ENCODE measurements at places on chromosomes 7 and 10. TPM values are rescaled to one million over a fixed set of nuclear protein-coding genes. Genes with fewer than 3 reads are reported as not detected.

Gene FAM237B
- 0.17 TPM for polyA plus RNA-seq

Gene CNTNAP2
- 4.3 TPM for polyA plus RNA-seq

Gene CLDN4
- 4.3 TPM for polyA plus RNA-seq

Gene ACHE
- polyA plus RNA-seq, result 5.1 TPM

Gene STMP1
- polyA plus RNA-seq, result 56.3 TPM

Gene SPDYE2
- polyA plus RNA-seq, result 19.5 TPM

Gene PHYH
- 31.1 TPM for polyA plus RNA-seq

GRCh38 chr7:44617225-44617890 lies 10.9 kb downstream of the OGDH start:
- no peak for DNase-seq

- DNase-seq, result peak; percentile 64
These were observed 34.0 kb downstream of the PRKAR2B start for GRCh38 chr7:107078517-107078966.

- DNase-seq, result peak; percentile 74
These were observed 1.6 kb downstream of the KLHDC10 start for GRCh38 chr7:130071701-130072622.

DNA sequence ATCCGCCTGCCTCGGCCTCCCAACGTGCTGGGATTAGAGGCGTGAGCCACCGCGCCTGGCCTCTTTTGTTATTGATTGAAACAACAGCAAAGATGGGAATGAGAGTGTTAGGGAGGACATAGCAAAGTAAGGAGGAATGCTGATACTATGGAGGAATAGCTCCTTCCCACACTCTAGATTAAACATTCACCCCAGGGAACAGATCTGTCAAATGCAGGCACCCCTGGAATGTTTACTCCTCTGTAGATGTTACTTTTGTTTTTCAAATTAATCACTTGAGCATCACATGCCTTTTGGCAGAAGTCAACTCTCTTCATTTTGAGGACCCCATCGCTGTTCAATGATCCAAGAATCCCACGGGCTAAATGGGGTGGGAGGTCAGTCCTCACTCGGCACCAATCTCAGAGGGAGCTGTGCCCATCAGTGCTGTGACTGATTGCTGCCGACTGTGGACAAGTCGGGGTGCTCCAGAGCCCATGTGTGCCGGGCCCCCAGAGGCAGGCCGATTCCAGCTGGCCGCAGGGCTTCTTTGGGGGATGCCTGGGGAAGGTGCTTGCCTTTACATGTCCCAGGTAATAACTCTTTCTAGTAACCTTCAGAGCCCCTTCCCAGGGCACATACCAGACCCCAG lies 10.2 kb upstream of the COBL start:
- no peak for DNase-seq

GRCh38 chr10:15254808-15255648 lies 86.5 kb upstream of the NMT2 start:
- DNase-seq, result no peak

DNA sequence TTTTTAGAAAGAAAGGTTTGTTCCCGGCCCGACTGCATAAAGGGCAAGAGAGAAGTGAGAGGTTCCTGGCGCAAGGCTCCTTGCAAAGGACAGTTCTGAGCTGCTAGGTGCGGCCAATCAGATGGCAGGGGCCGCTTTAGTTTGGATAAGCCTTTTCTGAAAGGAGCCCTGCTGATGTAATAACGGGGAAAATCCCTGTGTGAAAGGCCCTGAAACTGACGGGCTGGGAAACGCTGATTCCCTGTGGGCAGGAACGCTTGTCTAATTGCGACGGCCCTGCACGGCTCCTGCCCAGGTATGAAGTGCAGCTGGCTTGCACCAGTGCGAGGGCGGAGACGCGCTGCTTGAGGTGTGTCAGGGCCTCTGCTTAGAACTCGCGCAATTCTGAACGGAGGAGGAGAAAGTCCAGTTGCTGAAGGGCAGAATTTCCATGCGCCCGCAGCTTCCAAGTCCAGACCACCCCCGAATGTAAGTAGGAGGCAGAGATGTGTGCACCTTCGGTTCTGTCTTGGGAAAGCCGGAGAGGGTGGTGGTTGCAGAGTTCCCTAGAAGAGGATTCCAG lies 30.5 kb downstream of the TACC2 start:
- DNase-seq, result no peak

- DNase-seq, result peak; percentile 88
These were observed 274.9 kb upstream of the GALNT17 start for GRCh38 chr7:70856901-70857630.

DNA sequence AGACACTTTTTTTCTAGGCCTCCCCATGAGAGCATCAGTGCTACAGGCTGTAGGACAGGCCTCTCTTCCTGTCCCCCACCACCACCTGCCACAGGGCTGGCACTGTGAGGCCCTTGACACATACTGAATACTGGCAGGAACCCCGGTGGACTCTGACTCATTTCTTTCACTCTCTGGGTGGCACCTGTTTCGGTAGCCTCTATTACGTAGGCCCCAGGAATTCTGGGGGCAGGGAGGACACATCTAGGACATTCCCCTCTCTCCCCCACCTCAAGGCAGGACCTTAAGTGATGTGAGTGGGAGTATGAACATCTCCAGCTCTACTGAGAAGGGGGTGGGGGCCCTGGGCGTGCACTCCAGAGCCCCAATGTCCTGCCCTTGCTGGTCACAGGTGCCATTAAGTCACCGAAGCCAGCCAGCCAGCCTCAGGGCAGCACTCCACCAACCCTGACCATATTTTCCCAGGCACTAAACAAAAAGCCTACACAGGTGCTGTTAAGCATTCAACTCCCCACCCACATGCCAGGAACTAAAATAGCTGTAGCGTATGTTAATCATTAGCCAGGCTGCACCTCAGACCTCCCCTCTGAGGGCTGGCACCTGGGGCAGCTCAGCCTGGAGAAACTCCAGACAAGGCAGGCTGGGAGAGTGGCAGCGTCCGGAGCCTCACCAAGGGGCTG lies 8.9 kb downstream of the ANXA11 start:
- DNase-seq, result no peak

GRCh38 chr7:16069998-16070397 lies 351.3 kb downstream of the CRPPA start:
- DNase-seq, result no peak

GRCh38 chr7:20442951-20443350 lies 112.3 kb downstream of the ITGB8 start:
- DNase-seq, result no peak

DNA sequence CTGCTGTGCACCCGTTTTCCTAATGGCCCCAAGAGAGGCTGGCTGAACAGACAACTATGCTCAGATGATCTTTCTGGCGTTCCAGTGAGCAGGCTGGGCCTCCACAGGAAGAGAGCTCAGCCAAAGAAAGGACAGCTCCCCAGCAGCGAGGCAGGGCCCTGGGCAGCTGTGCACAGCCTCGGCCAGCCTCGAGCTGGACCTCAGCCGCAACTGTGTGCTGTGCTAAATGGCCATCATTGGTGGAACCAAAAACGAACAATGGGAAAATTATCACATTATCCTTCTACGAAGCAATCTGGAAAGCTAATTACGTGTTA lies 97.5 kb downstream of the CTBP2 start:
- DNase-seq, result peak; percentile 57

DNA sequence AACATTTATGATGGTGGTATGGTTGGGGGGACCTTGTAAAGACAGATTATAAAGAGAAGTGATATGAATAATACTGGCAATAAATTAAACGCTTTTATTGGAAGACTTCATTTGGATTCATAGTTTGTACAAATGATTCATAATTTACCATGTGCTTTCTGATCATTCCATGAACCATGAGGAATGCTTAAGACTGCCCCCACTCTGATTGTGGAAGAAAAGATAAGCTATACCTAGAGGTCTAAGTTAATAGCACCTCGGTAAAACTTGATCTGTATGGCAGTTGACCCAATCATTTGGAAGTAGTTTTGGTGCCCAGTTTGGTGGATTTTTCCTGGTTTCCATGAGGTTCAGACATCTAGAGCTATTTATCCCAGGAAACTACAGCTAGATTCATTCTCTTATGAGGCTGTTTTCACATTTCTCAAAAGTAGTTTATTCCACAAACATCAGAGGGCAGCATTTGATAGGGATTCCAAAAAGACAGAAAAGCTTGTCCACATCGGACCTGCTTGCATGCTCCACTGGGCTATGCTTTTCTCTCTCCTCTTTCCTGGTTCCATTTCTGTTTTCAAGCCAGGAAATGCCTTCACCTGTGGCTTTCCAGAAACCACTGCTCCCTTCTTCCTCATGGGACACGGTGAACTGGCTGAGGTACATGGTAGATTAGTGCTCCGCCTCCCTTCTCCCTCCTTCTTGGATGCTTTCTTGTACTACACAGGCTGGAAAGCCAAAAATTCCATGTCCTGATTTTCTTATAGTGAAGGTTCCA lies 29.2 kb downstream of the TFAM start:
- no peak for DNase-seq

DNA sequence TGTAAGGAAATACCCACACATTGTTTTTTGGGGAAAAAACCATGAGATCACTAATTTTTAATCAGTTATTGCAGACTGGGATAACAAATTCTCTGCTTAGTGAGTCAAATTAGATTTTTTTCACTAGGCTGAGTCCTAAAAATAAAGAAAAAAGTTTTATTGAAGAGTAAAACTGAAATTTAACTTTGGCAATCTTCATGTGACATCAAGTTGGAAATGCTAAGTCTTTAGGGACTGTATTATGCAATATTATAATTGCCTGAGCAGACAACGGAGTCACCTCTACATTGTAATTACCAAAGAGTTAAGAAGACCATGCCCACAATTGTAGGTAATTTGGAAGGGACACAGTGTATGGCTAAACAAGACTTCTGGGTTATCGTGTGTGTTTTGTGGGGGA lies 2.2 kb upstream of the CLEC5A start:
- DNase-seq, result no peak

- DNase-seq, result no peak
These were observed 12.8 kb downstream of the HECTD2 start for GRCh38 chr10:91422915-91423314.

All from testis (tissue), 5 donors.